ENCODE measurements at places on chromosomes 2 and 18.

DNA sequence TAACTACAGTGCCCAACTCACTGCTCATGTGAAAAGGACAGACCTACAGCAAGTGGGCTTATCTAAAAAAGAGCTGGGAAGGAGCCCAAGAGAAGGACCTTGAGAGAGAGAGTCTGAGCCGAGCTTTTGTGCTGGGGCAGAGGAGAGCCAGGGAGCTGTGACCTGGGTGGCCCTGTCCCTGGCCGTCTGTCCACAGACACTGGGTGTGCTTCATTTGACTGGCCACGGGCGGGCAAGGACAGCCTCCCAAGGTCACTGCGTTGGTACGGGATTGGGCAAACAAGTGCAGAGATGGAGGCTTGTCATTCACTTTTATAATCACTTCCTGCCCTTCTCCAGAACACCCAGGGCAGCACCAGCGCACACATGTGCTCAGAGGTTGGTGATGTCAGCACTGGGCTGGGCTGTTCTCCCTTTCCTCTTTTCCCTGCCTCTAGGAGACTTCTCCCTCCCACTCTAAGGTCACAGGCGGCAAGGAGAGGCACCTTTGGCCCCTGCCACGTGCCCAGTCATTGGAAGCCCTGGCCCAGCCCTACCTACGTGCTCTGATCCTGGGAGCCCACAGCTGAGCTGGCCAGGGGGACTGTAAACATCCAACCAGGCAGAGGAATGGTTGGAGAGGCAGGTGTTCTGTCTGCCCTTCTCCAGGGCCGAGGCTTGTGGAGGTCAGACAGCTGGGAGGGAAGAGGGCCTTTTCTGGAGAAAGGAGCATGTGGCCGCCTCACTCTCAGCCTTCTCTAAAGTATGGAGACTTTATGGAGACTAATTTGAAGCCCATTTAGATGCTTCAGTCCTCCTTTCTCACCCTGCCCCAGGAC, 6.4 kb upstream of the PSD4 start:
- peak; percentile 20 for DNase-seq

DNA sequence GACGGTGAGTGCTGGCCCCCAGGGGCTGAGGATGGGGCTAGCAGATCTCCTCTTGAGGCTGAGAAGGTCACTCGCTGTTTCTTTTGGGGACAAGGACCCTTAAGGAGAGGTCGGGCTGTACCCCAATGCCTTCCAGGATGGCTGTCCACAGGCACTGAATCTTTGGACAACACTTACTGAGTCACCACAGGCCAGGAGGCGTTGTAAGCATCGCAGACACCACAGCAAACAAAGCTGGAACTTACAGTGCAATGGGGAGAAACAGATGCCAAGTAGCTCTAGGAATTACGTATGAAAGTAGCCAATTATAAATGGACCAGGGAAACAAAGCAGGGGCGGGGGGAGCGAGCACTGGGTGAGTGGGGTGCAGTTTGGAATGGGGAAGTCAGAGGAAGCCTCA, 219.8 kb downstream of the GLI2 start:
- no peak for DNase-seq

DNA sequence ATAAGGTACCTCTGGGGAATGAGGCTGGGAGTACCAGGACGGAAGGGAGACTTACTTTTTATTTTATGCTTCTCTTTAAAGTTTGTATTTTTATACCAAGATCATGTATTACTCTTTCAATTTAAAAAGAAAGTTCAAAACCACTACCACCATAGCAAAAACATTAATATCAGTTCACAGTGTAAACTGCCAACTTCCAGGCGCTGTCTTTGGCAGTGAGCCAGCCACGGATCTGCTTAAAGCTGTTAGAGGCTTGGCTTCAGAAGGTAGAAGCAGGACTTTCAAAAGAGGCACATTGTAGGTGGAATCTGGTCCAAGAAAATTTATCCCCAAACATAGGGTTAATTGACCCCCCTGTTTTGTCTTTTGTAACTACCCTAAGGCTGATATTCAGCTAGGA, 74.8 kb downstream of the B3GNT2 start:
- no peak for DNase-seq

GRCh38 chr2:144240656-144241339, 279.1 kb downstream of the ZEB2 start:
- no peak for DNase-seq

- no peak for DNase-seq
Observed at GRCh38 chr2:47666332-47666731, 116.6 kb upstream of the MSH6 start.

DNA sequence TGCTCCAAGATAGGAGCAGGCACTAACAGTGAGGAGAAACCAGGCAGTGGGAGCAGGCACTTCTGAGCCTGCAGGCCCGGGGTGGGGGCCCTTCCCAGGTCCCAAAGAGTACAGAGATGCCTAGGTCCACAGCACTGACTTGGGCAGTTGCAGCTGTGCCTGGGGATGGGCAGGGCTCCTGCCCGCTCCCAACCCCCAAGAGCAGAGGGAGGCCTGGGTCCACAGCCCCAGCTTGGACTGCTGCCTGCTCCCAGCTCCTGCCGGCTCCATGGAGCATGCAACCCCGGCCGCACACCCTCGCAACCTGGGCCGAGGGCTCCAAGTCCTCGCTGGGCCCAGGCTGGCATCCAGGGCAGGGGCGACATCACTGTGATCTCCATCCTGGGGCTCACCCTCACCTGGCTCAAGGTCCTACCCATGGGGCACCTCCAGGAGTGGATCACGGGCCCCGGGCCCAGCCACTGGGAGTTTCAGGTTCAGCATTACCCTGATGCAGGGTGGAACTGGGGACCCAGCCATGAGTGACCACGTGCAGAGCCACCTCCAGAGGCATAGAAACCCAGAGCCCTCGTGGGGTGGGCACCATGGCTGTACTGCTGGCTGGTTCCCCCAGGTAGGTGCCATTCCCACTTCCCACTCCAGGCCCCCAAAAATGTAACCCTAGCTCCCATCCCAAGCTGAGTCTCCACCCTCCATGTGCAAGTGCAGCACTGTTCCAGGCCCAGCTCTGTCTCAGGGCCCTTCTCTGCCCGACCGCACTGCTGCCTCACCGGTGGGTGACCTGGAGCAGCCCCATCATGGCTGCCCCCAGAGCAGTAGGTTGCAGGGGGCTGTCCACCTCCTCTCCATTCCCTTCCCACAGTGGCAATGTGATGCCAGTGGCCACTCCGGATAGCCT, 325.6 kb downstream of the NR4A2 start:
- no peak for DNase-seq

DNA sequence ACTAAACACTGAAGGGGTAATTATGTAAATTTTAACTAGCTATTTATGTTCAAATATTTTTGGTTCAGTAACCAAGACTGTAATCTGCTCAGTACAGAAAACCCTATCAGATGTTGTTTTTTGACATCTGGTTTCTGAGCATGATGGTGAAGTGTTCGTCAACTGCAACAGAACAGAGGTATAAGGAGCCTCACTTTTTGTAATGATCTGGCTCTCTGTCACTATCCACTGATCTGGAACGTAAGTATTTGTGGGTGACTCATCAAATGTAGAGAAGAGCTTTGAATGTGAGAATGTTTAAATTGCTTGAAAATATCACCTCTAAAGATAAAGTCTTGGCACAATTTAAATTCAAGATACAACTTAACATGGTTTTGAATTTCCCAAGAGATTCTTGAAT, 213.6 kb upstream of the FAM98A start:
- DNase-seq, result no peak

DNA sequence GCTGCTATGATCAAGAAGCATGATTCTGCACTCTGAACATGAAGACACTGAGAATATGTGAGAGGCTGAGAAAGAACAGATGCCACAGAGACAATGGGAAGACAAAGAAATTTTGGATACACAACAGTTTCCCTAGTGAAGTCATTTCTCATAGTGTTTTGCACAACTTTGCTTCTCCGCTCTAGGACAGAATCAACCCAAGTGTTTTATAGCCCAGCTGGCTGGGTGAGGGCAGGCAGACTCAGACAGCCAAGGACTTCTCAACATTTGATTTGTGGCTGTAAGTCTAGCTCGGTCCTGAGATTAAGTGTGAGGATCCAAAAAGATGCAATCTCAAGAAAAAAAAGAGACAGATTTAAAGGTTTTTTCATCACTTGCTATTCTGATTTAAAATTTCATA, 536.5 kb upstream of the CRIM1 start:
- DNase-seq, result no peak

DNA sequence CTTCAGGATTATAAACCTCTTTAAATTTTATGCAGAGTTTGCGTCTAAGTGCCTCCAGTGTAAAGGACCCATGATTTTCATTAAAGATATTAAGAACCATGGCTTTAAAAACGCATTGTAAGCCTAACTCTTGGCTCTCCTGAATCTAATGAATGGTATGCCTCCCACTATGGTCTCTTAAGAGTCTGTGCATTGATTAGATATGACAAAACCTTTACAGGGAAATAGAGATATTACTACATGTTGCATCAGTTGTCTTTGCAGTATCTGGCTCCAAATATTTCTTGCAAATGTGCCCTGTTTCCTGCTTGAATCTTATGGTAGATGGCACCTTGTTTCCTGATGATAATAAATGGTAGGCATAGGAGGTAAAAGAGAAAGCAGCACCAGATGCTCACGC, 189.3 kb upstream of the FSHR start:
- no peak for DNase-seq

Measured in activated T-helper 9 cell treated with anti-CD3 and anti-CD28 coated beads, Interleukin-2, amount 50 U/mL, for 16 hours (primary cell).